Panc1 (cell line): ENCODE measurements at places on chromosomes 12 and 14.

- no peak for DNase-seq
Measured at GRCh38 chr14:84027351-84027750, 1502.6 kb upstream of the FLRT2 start.

GRCh38 chr12:47237751-47238211 is 158.0 kb upstream of the AMIGO2 start:
- no peak for DNase-seq

- no peak for DNase-seq
Measured at GRCh38 chr12:111653596-111653995, 32.2 kb downstream of the BRAP start.

GRCh38 chr14:61042220-61042619 is 61.2 kb downstream of the SLC38A6 start:
- DNase-seq, result no peak

GRCh38 chr12:46492471-46493085 is 120.0 kb upstream of the SLC38A2 start:
- DNase-seq, result peak; percentile 89
